ENCODE measurements at places on chromosomes 1 and 21. TPM values are rescaled to one million over a fixed set of nuclear protein-coding genes. Genes with fewer than 3 reads are reported as not detected.
A peak's percentile ranks its signal among the peaks of the same experiment; 100 is the strongest.

Gene PADI2
- 0.46 TPM for total RNA-seq

DNA sequence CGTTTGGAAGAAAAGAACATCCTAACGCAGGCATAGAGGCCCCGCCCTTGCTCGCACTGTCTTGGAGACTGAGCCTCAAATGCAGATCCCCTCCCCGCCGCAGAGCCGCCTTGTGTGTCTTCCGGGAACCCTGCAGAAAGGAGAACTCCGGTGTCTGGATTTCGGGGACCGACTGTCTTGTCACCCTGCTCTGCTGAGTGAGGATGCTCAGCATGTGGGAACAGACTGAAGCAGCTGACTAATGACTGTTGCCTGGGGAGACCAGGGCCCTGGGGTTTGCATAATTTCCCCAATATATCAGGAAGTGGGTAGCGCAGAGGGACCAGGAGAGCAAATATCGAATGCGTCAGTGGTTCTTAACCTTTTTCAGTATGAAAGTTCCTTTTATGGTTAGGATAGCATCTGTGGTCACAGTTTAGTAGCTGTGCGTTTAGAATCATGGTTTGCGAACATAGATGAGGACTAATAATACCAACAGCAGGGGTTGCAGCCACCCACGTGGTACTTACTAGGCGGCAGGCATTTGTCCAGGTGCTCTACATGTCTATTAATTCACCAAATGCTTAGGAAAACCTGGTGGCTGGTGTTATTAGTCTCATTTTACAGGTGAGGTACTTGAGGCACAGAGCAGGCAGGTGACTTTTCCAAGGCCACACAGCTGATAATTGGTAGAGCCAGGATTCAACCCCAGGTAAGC lies 14.3 kb downstream of the GPR137B start:
- peak; percentile 69 for DNase-seq

GRCh38 chr1:81231729-81232038 lies 569.0 kb upstream of the ADGRL2 start:
- no peak for DNase-seq

GRCh38 chr1:107949467-107950253 lies 15.3 kb downstream of the VAV3 start:
- no peak for DNase-seq

DNA sequence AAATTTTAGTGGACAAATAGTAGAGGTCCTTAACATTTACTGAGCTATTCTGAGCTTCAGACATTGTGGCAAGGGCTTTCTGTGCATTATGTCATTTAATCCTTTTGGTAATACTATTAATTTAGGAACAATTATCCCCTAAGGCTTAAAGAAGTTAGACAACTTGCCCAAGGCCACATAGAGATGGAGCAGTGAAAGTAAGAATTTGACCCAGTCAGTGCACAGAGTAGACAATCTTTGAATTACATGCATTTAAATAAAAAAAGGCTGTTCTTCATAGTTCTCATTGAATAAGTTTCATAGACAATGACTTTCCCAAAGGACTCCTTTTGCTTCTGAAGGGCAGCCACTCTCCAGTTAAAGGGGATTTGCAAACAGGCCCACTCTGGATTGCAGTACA lies 142.7 kb downstream of the RUNX1 start:
- no peak for DNase-seq

GRCh38 chr1:20589331-20590278 lies 708 bp downstream of the CDA start:
- peak; percentile 72 for DNase-seq

GRCh38 chr1:94675373-94675772 lies 133.8 kb upstream of the F3 start:
- no peak for DNase-seq

GRCh38 chr1:2855206-2856065 lies 53.9 kb upstream of the TTC34 start:
- DNase-seq = peak; percentile 25

Gene ATF3
- total RNA-seq = 15.4 TPM

DNA sequence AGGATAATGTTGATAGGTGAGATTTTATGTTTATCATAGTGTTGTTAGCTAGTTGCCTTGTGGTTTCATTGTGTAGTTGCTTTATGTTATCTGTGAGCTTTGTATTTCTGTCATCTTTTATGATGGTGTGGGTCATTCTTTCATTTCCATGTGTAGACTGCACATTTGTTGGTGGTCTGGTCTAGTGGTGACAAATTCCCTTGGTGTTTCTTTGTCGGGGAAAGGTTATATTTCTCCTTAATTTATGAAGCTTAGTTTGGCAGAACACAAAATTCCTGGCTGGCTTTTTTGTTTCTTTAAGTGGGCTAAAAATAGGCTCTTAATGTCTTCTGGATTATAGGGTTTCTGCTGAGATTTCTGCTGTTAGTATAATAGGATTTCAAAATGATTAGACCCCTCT lies 347.2 kb upstream of the ADAMTS5 start:
- no peak for DNase-seq

GRCh38 chr1:56563568-56563967 lies 15.8 kb downstream of the PLPP3 start:
- DNase-seq = no peak

Measured in Right ventricle myocardium superior (tissue), 1 donor.